ENCODE measurements at places on chromosomes 12 and 14.

DNA sequence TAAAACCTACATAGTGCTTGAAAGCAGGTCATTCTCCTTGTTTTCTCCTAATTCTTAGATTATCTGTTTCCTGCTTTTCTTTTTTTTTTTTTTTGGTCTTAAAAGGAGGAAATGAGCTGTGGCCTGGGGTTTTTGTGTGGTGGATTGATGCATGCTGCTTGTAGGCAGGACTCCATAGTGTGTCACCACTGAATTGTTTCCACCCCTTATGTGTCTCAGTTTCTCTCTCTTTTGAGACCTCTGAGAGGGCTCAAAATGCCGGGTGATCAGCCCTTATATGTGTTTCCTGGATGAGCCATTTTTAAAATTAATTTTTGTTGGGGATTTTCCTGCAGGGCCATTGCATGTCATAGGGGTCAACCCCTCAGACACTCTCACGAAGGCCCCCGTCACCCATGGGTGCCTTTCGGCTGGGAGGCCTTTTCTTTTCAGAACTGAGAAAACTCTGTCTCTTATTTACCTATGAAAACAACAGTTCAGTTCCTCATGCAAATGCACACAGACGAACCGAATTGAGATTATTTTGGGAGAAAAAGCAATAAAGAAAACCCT, 32.0 kb upstream of the LRRK2 start:
- no peak for DNase-seq

DNA sequence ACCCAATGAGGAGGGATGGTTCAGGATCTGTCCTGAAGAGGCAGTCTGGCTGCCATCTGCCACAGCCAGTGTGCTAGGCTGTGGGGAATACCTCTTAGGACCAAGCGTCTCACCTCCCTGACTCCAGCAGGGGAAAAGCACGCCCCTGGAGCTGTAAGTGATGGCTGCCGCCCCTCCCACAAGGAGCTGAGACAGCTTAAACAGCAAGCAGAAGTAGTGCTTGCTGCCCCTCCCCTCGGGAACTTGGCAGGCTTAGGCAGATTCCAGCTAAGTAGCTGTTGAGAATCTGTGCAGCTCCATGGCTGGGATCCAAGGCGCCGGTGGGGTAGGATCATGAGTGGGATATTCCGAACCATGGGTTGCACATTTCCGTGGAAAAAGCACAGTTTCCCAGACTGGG, 360.4 kb upstream of the MDGA2 start:
- no peak for DNase-seq

- DNase-seq: no peak
Measured at GRCh38 chr14:97618917-97619690, 821.9 kb downstream of the VRK1 start.

GRCh38 chr12:116257215-116257614, 20.3 kb downstream of the MED13L start:
- DNase-seq: no peak

- DNase-seq: no peak
Measured at GRCh38 chr14:94775871-94776210, 5.9 kb upstream of the GSC start.

DNA sequence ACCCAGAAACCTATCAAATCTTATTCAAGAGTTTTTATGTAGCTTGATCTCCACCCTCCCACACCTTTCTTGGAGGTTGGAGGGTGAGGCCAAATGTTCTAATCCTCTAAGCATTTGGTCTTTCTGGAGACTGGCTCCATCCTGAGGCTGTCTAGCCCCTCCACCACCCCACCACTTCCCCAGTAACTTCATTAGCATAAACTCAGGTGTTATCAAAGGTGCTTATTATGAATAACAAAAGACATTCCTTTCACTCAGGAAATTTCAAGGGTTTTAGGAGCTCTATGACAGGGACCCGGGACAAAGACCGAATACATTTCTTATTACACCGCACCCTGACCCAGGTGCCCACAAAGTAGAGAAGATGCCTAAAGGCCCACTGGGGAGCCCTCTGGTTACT, 2.8 kb upstream of the TMEM229B start:
- no peak for DNase-seq

DNA sequence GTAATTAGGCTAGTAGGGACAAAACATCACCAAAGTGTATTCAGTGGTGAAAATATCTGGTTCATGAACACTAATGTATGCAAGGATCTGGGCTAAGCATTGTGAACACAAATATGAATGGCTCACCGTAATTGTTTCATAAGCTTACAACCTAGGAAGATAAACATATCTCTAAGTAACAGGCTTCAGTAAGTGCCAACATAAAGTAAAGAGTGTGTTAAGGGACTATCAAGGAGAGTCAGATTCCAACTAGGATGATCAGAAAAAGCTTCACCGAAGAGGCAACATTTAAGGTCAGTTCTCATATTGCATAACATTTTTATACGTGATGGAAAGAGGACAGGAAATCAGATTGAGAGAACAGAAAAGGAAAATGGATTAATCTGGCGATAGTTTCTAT, 29.4 kb downstream of the ABCC9 start:
- no peak for DNase-seq

DNA sequence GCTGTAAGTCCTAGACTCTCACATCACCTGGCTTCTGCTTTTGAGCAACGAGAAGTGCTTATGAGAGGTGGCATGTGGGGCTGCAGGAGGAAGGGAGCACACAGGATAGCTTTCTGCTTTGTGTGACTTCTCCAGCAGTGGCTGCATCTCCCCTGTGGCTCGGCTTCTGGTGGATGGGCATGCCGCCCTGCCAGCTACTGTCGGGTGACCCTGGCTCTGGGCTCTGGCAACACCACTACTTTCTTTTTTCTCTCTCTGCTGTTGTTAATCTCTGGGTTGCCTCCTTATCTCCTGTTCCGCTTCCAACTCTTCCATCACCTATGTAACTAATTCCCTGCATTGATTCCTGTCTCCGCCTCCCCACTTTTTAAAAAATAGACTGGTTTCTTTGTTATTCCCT, 209.1 kb upstream of the DAAM1 start:
- DNase-seq: no peak

GRCh38 chr14:92610849-92611271, 97.3 kb downstream of the RIN3 start:
- no peak for DNase-seq

DNA sequence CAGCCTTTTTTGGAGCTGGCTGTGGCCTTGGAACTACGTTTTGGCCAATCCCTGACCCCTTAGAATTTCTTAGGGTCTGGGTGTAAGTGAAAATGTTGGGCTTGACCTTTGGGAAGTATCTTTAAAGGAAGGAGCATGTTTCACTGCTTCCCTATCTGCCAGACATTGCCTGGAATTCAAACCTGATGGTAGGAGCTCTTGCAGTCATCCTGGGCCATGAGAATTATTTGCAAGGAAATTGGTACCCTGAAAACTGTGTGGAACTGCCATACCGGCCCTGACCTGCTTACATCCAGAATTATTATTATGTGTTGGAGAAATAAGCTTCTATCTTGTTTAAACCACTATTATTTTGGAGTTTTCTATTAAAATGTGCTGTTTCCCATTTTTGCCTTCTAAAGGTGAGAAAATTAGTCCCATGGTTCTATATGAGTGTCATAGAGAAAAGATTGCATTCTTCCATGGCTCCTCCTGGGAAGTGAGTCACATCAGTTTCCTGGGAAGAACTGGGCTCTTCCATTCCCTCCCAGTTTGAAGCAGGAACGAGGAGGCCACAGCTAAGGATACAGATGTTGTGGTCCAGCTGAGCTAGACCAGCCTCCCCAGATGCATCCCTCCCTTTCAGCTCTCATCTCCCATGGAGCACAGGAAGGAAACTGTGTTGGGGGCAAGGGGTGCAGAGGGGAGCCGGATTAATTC, 9.5 kb upstream of the PGF start:
- no peak for DNase-seq

All from eye (tissue), 1 donor.